ENCODE measurements at places on chromosomes 6 and 20. TPM values are rescaled to one million over a fixed set of nuclear protein-coding genes. Genes with fewer than 3 reads are reported as not detected.

The OXT gene
- 0.75 TPM for total RNA-seq

The HDGFL1 gene
- not detected for total RNA-seq

DNA sequence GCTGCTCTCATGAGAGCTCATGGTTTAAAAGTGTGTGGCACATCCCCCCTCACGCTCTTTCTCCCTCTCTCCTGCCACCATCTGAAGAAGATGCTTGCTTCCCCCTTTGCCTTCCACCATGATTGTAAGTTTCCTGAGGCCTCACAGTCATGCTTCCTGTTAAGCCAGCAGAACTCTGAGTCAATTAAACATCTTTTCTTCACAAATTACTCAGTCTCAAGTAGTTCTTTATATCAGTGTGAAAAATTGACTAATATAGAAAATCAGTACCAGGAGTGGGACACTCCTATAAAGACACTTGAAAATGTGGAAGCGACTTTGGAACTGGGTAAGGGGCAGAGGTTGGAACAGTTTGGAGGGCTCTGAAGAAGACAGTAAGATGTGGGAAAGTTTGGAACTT is 45.0 kb downstream of the HACE1 start:
- DNase-seq: no peak

The MICA gene
- 9.1 TPM for total RNA-seq

DNA sequence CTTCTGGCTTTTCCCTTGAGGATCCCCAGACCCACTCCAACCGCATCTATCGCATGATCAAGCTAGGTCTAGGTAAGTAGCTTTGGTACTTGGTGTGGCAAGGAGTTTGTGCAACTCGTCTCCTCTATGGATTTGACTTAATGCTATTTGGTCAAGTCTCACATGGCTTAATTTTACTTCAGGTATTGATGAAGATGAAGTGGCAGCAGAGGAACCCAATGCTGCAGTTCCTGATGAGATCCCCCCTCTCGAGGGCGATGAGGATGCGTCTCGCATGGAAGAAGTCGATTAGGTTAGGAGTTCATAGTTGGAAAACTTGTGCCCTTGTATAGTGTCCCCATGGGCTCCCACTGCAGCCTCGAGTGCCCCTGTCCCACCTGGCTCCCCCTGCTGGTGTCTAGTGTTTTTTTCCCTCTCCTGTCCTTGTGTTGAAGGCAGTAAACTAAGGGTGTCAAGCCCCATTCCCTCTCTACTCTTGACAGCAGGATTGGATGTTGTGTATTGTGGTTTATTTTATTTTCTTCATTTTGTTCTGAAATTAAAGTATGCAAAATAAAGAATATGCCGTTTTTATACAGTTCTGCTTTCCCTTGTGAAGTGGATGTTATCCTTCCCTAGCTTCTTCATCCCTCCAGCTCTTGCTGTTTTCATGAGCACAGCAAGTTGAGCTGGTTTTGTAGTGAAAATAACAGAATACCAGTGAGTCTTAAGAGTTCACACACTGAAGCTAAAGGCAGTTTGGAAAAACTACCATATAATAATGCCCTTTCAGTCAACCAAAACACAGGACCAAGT is 3.8 kb downstream of the SLC35B2 start:
- DNase-seq: peak; percentile 76
